ENCODE measurements at places on chromosomes 5 and 9. TPM values are rescaled to one million over a fixed set of nuclear protein-coding genes. Genes with fewer than 3 reads are reported as not detected.

DNA sequence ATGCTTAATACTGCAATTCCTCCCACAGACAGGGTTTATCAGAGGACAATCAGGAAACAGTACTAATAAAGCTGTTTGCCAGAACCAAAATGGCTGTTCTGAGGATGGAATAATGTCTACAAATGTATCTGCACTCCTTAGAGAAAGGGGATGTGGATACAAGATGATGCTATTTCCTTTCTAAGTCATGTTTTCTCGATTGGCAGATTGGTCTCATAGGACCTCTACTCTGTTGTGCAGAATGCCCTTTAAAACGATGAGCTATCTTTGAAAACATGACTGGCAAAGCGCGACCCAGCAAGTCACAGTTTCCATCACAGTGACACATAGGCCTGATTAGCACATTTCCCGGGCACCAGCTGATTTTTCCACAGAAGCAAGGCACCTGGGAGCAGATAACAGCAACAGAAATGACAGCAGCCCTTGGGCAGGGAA is 54.0 kb downstream of the AOPEP start:
- no peaks in the 10 kb centered on the region for H3K36me3 ChIP-seq
- H3K4me3 ChIP-seq = no peak overlapping the region
- no peaks in the 10 kb centered on the region for H3K27me3 ChIP-seq
- DNase-seq = no peak
- no peak overlapping the region for H3K27ac ChIP-seq

- H3K36me3 ChIP-seq = no peaks in the 10 kb centered on the region
- DNase-seq = no peak
- H3K4me1 ChIP-seq = peaks cover 15% of the 10 kb centered on the region
- H3K27me3 ChIP-seq = no peaks in the 10 kb centered on the region
- H3K27ac ChIP-seq = no peak overlapping the region
Observed at GRCh38 chr5:32526810-32527209, 58.5 kb upstream of the SUB1 start.

DNA sequence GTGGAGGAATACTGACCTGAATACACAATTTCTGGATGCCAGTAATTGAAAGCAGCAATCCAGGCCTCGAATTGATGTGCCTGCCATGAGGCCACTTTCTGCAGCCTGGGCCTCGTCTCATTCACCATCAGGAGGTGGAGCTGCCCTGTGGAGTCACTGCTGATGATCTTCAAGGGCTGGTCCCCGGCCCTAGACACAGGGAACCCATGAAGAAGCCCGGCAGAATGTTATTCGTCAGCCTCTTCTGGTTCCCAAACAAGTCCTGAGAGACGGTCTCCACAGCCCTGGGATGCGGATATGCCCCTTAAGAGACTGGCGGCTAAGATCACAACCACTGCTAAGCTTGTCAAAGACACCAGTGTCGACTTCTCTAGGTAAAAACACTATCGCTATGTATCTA is 4.5 kb downstream of the DPH7 start:
- no peaks in the 10 kb centered on the region for H3K27me3 ChIP-seq
- no peak for DNase-seq
- peaks cover 26% of the 10 kb centered on the region for H3K36me3 ChIP-seq
- H3K27ac ChIP-seq = no peak overlapping the region
- H3K4me3 ChIP-seq = no peak overlapping the region

DNA sequence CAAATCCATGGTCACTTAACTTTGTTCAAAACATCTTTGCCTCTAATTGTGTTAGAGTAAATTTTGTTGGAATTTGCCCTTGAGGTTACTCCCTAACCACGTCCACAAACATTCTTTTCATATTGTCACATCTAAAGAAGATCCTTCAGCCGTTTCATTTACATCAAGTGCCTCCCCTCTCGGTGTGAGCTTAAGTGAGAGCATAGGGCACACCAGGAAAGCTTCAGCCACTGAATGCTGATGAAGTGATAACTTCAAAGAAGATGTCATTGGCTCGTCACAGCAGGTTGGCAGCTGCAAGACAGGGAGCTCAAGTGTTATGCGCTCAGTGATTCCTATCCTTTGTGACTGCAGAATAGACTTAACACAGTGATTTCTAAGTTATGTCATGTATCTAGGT is 49.6 kb upstream of the ADAMTS19 start:
- no peak overlapping the region for H3K27ac ChIP-seq
- H3K36me3 ChIP-seq = no peaks in the 10 kb centered on the region
- no peak overlapping the region for H3K4me3 ChIP-seq

- H3K36me3 ChIP-seq = peaks cover 3% of the 10 kb centered on the region
- H3K27me3 ChIP-seq = no peaks in the 10 kb centered on the region
- H3K27ac ChIP-seq = no peak overlapping the region
Observed at GRCh38 chr9:112863214-112863613, 27.5 kb downstream of the SLC46A2 start.

GRCh38 chr5:113020461-113021273 is 44.1 kb downstream of the DCP2 start:
- peaks cover 61% of the 10 kb centered on the region for H3K4me1 ChIP-seq
- no peak overlapping the region for H3K4me3 ChIP-seq
- no peak for DNase-seq
- H3K27ac ChIP-seq = no peak overlapping the region
- H3K36me3 ChIP-seq = no peaks in the 10 kb centered on the region

DNA sequence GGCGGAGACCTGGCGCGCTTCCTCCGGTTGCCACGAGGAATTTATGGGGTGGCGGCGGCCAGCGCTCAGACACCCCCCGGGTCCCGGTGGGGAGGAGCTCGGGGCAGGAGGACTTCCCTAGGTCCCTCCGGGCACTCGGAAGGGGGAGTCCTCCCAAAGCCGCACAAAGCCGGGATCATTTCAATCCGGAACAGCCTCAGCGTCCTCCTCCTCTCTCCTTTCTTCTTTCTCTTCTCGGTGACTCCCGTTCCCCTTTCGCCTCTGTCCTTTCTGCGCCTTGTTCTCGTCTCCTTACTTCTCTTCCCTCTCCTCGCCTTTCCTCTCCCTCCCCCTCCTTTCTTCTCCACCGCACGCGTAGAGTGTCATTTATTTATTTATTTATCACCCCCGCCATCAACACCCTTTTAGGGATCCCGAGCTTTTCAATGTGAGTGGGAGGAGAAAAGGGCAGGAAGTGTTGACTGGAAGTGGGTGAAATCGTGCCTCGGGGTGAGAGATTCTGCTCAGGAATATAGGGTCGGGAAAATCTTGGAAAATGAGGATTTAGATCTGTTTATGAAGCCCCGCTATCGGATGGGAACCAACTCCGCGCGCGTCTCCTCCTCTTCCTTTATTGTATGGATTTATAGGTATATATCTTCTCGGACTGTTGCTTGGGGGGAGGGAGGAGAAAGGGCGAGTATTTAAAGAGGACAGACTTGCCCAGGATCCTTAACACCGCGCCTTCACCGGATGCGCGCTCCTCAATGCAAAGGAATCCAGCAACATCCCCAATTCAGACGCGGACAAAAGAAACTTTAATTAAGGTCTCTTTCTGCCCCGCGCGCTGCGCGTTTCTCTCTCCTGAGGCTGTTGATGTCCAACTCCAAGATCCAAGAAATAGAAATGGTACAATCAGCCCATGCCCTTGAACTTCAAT is 2.0 kb upstream of the ZNF462 start:
- H3K27ac ChIP-seq = no peak overlapping the region
- H3K4me3 ChIP-seq = no peak overlapping the region
- DNase-seq = no peak
- no peaks in the 10 kb centered on the region for H3K27me3 ChIP-seq
- peaks cover 5% of the 10 kb centered on the region for H3K4me1 ChIP-seq
- no peaks in the 10 kb centered on the region for H3K36me3 ChIP-seq

DNA sequence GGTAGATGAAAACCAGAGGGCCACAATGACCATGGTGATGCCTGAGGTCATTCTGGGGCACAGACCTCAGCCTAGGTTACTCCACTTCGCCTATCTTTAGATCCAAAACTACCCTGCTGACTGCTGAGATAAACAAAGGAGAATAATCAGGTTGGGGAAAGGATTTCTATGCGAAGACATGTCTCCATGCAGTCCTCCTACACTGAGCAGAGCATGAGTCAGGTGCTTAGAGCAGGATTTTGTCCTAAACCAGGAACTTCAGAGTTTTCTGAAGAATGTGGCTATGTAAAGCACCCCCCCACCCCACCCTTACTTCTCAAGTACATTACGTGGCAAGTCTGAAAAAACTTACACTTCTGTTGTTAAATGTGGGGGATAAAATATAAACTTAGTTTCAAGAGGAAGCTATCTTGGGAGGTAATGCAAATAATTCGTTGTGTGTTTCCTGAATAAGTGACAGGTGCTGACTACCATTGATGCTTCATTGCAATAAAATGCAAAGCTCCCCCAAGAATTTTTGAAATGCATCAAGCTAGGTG is 19.4 kb downstream of the PDCD1LG2 start:
- H3K36me3 ChIP-seq = no peaks in the 10 kb centered on the region
- no peak for DNase-seq
- H3K27ac ChIP-seq = no peak overlapping the region
- H3K27me3 ChIP-seq = no peaks in the 10 kb centered on the region
- peaks cover 32% of the 10 kb centered on the region for H3K4me1 ChIP-seq

DNA sequence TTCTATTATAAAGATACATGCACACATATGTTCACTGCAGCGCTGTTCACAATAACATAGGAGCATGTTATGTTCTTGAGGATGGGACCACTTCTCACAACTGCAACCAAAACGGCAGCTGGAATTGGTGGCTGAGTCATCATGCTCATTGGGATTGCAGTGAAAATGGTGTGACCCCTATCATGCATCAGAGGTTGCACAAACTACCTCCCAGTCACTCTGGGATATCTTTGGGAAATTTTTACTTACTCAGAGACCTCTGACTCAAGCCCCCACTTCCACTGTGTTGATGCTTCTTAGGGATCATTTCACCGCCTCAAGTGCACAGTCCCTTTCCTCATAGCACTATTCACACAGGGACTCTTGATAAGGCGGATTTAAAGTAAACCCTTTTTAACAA is 474.1 kb downstream of the BNC2 start:
- H3K4me1 ChIP-seq = no peaks in the 10 kb centered on the region
- H3K4me3 ChIP-seq = no peak overlapping the region
- no peak overlapping the region for H3K27ac ChIP-seq
- no peaks in the 10 kb centered on the region for H3K27me3 ChIP-seq
- H3K36me3 ChIP-seq = no peaks in the 10 kb centered on the region
- no peak for DNase-seq

DNA sequence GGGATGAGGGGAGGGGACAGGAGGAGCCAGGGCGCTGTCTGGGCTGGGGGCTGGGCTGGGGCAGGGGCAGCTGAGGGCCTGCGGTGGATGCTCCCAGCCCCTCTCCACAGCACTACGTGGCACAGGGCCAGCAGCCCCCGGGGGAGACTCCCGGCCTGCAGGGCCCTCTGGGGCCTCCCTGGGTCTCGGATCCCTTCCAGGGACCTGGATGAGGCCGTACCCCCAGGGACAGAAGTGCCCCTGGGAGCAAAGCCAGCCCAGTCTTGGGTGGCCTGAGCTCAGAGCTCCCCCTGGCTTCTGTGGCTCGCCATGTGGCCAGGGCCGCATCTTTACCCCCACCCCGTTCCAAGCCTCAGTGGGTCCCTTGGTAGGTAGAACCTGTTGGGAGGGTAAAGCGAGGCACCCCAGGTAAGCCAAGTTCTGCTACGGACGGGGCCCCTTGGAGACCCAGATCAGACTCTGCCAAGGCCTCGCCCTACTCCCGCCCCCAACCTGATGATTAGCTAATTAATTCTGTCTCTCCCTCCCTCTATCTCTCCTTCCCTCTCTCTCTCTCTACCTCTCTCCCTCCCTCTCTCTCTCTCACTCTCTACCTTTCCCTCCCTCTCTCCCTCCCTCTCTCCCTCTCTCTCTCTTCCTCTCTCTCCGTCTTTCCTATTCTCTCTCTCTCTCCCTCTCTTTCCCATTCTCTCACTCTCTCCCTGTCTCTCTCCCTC is 24.3 kb downstream of the KCNT1 start:
- H3K36me3 ChIP-seq = no peaks in the 10 kb centered on the region
- H3K27ac ChIP-seq = no peak overlapping the region
- no peak overlapping the region for H3K4me3 ChIP-seq
- H3K4me1 ChIP-seq = no peaks in the 10 kb centered on the region
- no peak for DNase-seq

GRCh38 chr5:157729858-157730257 is 1.4 kb upstream of the THG1L start:
- no peaks in the 10 kb centered on the region for H3K36me3 ChIP-seq
- no peak overlapping the region for H3K4me3 ChIP-seq
- peaks cover 8% of the 10 kb centered on the region for H3K4me1 ChIP-seq
- DNase-seq = no peak

The C9orf153 gene
- polyA plus RNA-seq = not detected

The LRRC8A gene
- 42.7 TPM for polyA plus RNA-seq

The ACSL6 gene
- polyA plus RNA-seq = 20.7 TPM

The PDE6A gene
- polyA plus RNA-seq = not detected

The PTGDS gene
- 5.5 TPM for polyA plus RNA-seq
